ENCODE measurements at places on chromosomes 6 and 20. TPM values are rescaled to one million over a fixed set of nuclear protein-coding genes. Genes with fewer than 3 reads are reported as not detected.

The MAFB gene
- 8.9 TPM for polyA plus RNA-seq

The ANGPT4 gene
- 0.04 TPM for polyA plus RNA-seq

The MMP24 gene
- 0.52 TPM for polyA plus RNA-seq

DNA sequence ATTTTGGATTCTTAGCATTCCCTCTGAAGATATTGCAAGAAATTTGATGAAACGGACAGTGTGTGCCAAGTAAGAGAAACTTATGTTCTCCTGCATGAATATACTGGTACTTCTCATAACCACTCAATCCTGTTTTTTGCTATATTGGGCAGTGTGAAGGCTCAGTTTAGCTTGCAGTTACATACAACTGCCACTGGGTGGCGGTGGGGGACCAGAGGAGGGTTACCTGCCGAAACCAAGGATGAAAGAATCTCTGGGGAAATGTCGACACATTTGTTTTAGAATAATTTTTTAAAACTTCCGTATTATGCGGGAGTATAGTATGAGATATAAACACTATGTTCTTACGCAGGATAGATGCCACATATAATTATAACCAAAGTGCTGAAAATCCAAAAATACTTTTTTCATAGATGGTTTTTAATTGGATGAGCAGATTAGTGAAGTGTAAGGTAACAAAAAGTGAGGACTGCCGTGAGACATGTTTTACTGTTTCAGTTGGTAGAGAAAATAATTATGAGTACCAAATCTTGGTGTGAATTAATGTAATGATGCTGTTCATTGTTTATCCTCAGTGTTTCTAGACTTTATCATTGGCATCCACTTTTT is 9.7 kb downstream of the TRMT11 start:
- DNase-seq: peak; percentile 24

DNA sequence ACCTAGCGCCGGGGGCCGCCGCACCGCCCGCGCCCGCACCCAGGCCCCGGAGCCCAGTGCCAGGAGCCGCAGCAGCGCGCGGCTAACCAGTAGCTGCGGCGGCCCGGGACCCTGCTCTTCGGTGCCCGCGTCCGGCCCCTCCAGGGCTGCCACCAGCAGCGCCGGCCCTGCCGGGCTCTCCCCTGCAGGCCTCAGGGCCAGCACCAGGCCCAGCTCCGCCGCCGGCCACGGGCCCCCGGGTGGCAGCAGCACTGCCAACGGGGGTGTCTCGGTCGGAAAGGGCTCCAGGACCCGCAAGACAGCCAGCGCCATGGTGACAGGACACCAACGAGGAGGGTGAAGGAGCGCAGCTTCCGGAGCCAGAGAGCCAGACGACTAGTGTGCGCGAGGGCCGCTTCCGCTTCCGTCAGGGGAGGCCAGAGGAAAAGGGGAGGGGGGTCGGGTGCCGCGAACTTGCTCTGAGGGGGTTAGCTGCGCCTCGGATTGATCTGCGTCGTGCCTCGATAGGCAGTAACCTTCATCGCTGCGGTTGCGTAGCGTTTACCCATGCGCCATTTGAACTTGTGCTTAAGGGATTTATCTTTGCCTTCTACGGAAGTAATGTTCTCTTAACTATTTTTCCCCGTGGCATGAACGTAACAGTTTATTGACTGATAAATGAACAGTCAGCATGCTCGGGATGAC is at the start of gene PEX6:
TSS of gene PEX6 (minus strand) at position 343 of the 684 bp plus-strand sequence. CDS start at position 312, 31 bp downstream.
- DNase-seq: peak; percentile 49

GRCh38 chr6:128508588-128509296 is 11.7 kb downstream of the PTPRK start:
- no peak for DNase-seq

DNA sequence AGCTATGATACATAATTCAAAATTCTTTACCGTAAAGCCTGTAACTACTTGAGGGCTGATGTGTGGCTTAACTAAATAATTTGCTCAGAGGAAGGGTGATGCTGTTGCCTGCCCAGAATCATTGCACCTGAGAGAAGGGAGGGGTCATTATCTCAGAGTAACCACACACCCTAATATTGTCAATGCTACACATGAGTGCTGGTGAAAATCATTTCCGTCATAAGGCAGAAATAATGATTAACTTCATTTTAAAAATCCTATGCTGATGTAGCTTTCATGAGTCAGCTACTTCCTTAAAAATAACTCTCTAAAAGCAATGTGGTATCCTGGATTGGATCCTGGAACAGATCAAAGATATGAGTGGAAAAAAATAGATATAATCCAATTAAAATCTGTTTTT is 146.4 kb upstream of the FAM83B start:
- no peak for DNase-seq

- no peak for DNase-seq
Measured at GRCh38 chr20:23536328-23536974, 31.8 kb downstream of the CST9L start.

DNA sequence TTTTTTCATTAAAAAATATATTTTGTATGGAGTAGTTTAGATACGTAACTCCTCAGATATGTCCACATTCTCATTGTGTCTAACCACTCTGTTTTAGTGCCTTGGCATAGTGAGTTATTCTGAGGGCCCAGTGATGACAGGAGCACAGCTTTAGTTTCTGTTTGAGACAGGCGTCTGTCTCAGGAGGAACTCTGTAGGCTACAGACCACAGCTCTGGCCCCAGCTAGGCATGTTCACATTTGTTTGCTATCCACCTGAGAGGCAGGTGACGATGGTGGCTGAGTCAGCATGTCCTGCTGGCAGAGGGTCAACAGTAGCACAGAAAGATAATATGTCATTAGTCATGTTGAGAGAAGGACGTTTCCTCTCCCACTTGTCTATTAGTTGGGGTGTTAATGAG is 16.3 kb downstream of the LRRC1 start:
- DNase-seq: no peak

- DNase-seq: no peak
Measured at GRCh38 chr6:25831532-25832306, at the start of gene SLC17A1. Gene SLC17A1 (minus strand): TSS chr6:25832052. CDS start chr6:25830557, 1,495 bp downstream.

DNA sequence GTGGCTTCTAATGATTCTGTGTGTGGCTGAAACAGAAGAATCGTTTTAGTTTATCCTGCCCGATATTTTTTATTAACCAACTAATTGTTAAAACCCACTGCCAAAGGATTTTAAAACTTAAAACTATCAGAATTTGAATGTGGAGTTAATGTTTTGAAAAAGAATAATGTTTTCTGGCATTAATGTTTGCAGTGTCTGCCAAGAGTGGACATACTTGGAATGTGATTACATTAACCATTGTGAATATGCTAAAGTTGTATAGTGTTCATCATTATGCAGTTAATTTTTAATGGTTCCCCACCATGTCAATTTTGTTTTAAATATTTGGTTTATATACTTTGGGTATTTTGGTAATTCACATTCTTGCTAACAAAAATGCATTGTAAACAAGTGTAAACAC is 24.4 kb downstream of the DCBLD1 start:
- no peak for DNase-seq

DNA sequence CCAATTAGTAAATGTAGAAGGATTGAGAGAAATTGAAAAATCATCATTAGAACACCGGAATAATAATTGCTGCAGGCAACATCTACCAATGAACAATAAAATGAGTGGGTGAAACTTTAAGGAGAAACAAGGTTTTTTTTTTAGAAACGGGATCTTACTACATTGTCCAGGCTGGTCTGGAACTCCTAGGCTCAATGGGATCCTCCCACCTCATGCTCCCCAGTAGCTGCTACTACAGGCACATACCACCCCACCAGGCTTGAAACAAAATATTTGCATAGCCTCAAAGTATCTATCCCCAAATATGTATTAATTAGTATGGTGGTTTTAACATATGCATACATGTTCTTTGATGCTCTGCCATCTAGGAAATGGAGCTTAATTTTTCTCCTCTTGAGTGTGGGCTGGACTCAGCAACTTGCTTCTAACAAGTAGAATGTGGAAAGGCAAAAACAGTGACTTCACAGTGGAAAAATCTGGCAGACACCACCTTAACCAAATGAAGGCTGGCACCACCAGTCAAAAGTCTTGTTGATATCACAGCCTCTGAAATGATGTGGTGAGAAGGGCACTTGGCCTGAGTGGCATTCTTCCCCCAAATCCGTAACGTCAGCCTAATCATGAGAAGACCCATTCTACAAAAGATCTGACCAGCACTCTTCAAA is 12.1 kb downstream of the NRSN2 start:
- DNase-seq: no peak

Measured in forelimb muscle (tissue), 1 donor.